ENCODE measurements at places on chromosomes 11 and 22.
A peak's percentile ranks its signal among the peaks of the same experiment; 100 is the strongest.

DNA sequence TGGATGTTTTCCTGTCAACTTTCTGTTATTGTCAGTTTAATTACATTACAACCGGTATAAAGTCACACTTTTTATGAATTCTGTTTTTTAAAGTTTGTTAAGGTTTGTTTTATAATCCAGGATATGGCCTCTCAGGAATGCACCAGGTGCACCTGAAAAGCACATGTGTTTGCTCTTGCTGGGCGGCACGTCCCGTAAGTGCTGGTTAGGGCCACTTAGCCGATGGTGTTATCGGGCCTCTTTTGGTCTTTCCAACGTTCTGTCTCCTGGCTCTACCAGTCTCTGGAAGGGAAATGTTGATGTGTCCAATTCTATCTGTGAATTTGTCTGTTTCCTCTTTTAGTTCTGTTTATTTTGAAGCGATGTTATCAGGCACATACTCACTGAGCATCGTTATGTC is 695.7 kb downstream of the BRD1 start:
- DNase-seq, result no peak

DNA sequence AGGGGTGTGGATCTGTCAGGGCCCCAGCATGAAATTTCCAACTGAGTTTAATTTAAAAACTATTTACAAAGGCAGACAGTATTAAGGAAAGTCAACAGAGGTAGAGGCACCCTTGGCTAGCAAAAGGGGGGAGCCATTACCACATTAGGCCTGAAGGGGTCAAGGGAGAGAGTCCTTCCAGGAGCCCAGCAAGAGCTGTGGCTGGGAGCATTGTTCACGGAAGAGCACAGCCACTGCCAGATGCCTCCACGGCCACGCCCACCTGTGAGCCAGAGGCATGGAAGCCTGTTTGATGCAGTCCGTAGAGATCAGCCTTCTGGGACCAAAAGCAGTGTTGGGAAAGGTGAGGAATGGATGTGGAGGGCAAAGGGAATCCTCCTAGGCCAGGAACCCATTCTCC is 102.6 kb downstream of the GALNT18 start:
- DNase-seq, result peak; percentile 5

DNA sequence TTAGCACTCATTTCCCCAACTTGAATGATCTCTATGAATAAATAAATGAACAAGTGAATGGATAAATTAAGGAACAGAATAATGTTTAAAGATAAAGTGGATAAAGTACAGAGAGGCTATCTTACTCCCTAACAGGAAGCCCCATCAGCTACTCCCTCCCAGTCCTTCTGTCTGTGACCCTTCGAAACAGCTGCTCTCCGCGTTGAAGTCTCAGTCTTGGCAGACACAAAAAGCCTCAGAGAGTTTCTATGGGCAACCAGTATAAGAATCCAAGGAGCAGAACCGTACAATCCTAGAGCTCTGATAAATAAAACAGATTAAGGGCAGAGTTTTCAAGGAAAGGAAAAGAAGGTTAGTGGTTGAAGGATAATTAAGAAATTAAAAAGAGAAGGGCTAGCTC is 35.0 kb downstream of the GUCY1A2 start:
- DNase-seq, result no peak

- no peak for DNase-seq
Measured at GRCh38 chr11:97893612-97894011, 1127.1 kb upstream of the CNTN5 start.

- no peak for DNase-seq
Measured at GRCh38 chr11:63914896-63915691, 1.9 kb downstream of the RCOR2 start.

- DNase-seq, result no peak
Measured at GRCh38 chr11:132957881-132958280, 574.4 kb downstream of the OPCML start.

DNA sequence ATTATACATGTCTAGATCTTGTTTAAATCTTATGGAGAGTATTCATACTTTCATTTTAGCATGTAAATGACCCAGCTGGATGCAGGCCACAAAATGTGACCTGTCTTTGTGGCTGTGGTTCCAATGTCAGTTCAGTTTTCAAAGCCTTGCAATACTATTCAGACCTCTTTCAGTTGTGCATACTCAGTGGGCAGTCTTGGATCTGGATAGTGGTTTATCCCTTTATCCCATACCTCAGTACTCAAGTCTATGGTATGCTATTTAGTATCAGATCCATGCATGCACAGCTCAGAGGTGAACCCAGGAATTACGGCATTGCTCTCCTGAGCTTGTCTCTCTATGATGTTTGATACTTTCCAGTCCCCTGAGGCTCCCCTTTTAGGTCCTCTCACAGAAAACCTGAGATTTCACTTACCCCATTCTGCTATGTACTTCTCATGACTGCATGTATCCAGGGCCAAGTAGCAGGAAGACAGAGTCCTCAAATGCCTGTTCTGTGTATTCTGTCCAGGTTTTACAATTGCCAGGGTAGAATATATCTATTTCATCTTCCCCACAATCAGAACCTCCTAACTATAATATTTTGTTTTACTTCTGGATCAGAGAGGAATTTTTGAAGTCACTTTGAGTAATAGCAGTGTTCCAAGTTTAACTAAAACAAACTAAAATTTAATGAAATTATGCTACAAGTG is 6.9 kb upstream of the P4HA3 start:
- DNase-seq, result peak; percentile 36

- no peak for DNase-seq
Measured at GRCh38 chr11:9615031-9615451, 41.6 kb downstream of the WEE1 start.

- peak; percentile 47 for DNase-seq
Measured at GRCh38 chr11:14454861-14455632, 44.6 kb downstream of the COPB1 start.

GRCh38 chr11:128069665-128070064 is 517.7 kb downstream of the ETS1 start:
- no peak for DNase-seq

- no peak for DNase-seq
Measured at GRCh38 chr11:67484847-67485311, 2.1 kb downstream of the AIP start.
